Esophagus squamous epithelium (tissue), 5 donors: ENCODE measurements at places on chromosomes 1 and 21. TPM values are rescaled to one million over a fixed set of nuclear protein-coding genes. Genes with fewer than 3 reads are reported as not detected.

Gene KRTAP21-2
- total RNA-seq = not detected

- no peak overlapping the region for H3K27ac ChIP-seq
- H3K36me3 ChIP-seq = no peaks in the 10 kb centered on the region
- no peak overlapping the region for H3K4me3 ChIP-seq
Measured at GRCh38 chr1:113369040-113369439, 21.3 kb upstream of the MAGI3 start.

GRCh38 chr21:32713726-32714125, 14.1 kb downstream of the SYNJ1 start:
- no peaks in the 10 kb centered on the region for H3K27me3 ChIP-seq
- H3K36me3 ChIP-seq = no peaks in the 10 kb centered on the region
- no peak overlapping the region for H3K4me3 ChIP-seq

DNA sequence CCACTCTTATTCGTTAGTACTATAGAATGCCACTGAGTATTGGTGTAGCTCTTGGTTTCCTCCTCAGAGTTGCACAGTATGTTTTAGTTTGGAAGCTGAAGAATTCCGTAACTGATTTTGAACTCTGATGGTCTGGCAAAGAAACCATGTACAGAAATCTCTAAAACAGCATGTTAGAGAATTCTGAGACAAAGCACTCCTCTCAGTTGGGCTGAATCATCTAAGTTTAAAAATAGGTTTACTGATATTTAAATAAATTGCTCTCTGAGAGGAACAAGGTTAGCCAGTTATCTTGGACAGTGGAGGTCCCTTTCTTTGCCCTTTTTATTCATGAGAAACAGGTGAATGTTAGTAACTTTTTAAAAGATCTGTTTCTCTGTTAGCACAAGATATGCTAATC, 43.8 kb downstream of the NCF2 start:
- no peak overlapping the region for H3K27ac ChIP-seq
- H3K27me3 ChIP-seq = no peaks in the 10 kb centered on the region
- peaks cover 91% of the 10 kb centered on the region for H3K36me3 ChIP-seq

GRCh38 chr1:245383396-245384330, 228.9 kb downstream of the KIF26B start:
- no peaks in the 10 kb centered on the region for H3K4me1 ChIP-seq
- no peak overlapping the region for H3K4me3 ChIP-seq
- H3K27ac ChIP-seq = no peak overlapping the region
- no peaks in the 10 kb centered on the region for H3K36me3 ChIP-seq
- no peaks in the 10 kb centered on the region for H3K27me3 ChIP-seq

- H3K4me3 ChIP-seq = no peak overlapping the region
- peaks cover 20% of the 10 kb centered on the region for H3K4me1 ChIP-seq
- no peaks in the 10 kb centered on the region for H3K36me3 ChIP-seq
- H3K27me3 ChIP-seq = no peaks in the 10 kb centered on the region
- no peak for DNase-seq
Measured at GRCh38 chr21:29187944-29188343, 57.5 kb downstream of the MAP3K7CL start.

- no peaks in the 10 kb centered on the region for H3K27me3 ChIP-seq
- no peak for DNase-seq
- no peaks in the 10 kb centered on the region for H3K4me1 ChIP-seq
- H3K36me3 ChIP-seq = no peaks in the 10 kb centered on the region
- no peak overlapping the region for H3K4me3 ChIP-seq
Measured at GRCh38 chr21:17492415-17493168, 20.3 kb upstream of the CXADR start.
